Gastroesophageal sphincter (tissue), 4 donors: ENCODE measurements at places on chromosomes 11 and 22. TPM values are rescaled to one million over a fixed set of nuclear protein-coding genes. Genes with fewer than 3 reads are reported as not detected.

Gene PVALB
- not detected for total RNA-seq

Gene MPEG1
- 3.6 TPM for total RNA-seq

Gene OR51B2
- total RNA-seq = not detected

Gene ZNF280B
- total RNA-seq = 0.40 TPM

Gene PATE2
- total RNA-seq = not detected

Gene SSTR3
- total RNA-seq = not detected

Gene DNAJB13
- not detected for total RNA-seq

Gene FAM83F
- 0.46 TPM for total RNA-seq

Gene ZC3H7B
- total RNA-seq = 65.2 TPM

Gene CYP2D6
- 2.3 TPM for total RNA-seq

Gene CENATAC
- total RNA-seq = 5.8 TPM

Gene BTG4
- not detected for total RNA-seq

Gene MRGPRX3
- total RNA-seq = not detected

Gene RASGRP2
- 37.3 TPM for total RNA-seq

Gene KRTAP5-7
- total RNA-seq = not detected

Gene ARHGAP8
- total RNA-seq = not detected

Gene MRGPRE
- total RNA-seq = not detected

Gene OSBP2
- 1.5 TPM for total RNA-seq

Gene JRKL
- 9.6 TPM for total RNA-seq

Gene MRPL48
- total RNA-seq = 21.4 TPM

Gene AGBL2
- 2.3 TPM for total RNA-seq
